Ascending aorta (tissue), 2 donors: ENCODE measurements at places on chromosomes 3 and 15. TPM values are rescaled to one million over a fixed set of nuclear protein-coding genes. Genes with fewer than 3 reads are reported as not detected.

DNA sequence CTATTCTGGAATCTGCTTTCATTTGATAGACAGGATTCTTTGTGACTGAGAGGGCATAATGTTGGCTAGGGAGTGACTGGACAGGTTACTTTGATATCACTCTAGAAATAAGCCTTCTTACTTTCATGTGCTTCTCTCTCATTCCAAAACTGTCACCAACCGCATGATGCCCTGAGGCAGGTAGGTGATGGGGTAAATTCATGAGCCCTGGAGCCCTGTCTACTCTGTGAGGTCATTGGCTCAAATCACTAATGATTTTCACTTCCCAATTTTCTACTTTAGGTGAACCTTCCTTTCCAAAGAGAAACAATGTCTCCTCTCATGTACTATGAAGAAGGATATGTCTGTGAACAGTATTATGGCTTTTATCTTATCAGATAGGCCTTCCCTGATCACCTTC, 596.7 kb downstream of the TUSC7 start:
- no peak for DNase-seq

GRCh38 chr3:39126532-39127071, 19.1 kb downstream of the TTC21A start:
- DNase-seq = no peak

The DUOXA2 gene
- total RNA-seq = 0.32 TPM

DNA sequence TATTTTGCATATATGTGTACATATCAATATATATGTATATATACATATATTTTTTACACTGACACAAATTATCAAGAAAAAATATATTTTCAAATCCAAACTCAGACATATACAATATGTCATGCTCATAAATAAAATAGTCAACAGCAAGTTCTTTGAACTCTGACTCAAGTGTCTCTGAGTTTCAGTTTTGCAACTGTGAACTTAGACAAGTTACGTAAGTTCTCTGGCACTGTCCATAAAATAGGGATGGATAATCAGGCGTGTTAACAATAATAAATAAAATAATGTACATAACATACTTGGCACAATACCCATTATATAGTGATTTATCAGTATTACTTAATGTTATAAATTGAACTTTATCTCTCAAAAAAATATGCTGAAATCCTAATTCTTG, 12.1 kb upstream of the XRN1 start:
- no peak for DNase-seq

DNA sequence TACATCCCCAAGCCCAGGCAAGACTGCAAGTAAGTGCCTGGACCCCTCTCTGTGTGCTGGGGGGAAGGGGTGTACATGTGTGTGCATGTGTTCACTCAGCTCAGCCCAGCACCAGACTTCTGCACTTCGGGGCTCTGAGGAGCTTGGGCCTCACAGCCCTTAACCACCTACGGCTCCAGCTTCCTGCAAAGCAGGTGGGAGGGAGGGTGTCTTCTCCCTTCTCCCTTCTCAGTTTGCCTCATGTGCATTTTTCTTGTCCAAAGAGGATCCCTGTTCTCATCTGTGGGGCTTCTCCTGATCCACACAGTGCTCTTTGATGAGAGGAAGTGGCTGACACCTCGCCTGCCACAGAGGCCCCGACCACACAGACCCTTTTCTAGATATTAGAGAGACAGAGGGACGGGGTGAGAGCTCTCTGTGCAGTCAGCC, 69.3 kb downstream of the MESD start:
- no peak for DNase-seq

- no peak for DNase-seq
Measured at GRCh38 chr3:42651248-42652091, 2.0 kb upstream of the ZBTB47 start.

GRCh38 chr3:161550491-161551195, 54.0 kb downstream of the OTOL1 start:
- no peak for DNase-seq

The BFSP2 gene
- not detected for total RNA-seq

- DNase-seq = no peak
Measured at GRCh38 chr3:127307916-127308315, 20.1 kb upstream of the PRR20G start.

GRCh38 chr3:179286331-179286730, 35.4 kb upstream of the KCNMB3 start:
- DNase-seq = no peak

The CKMT1A gene
- total RNA-seq = not detected

GRCh38 chr15:29712149-29712885, 110.0 kb downstream of the TJP1 start:
- no peak for DNase-seq

- no peak for DNase-seq
Measured at GRCh38 chr3:138245026-138245425, 57.9 kb downstream of the ARMC8 start.

The CAMKV gene
- total RNA-seq = not detected

The ARRDC4 gene
- total RNA-seq = 29.7 TPM

The KLHL6 gene
- 1.5 TPM for total RNA-seq

GRCh38 chr3:10483686-10484345, 21.6 kb downstream of the ATP2B2 start:
- DNase-seq = no peak

- no peak for DNase-seq
Measured at GRCh38 chr3:172549144-172549543, 25.9 kb upstream of the TNFSF10 start.

- peak; percentile 69 for DNase-seq
Measured at GRCh38 chr3:46908294-46908985, 30.9 kb downstream of the PTH1R start.

DNA sequence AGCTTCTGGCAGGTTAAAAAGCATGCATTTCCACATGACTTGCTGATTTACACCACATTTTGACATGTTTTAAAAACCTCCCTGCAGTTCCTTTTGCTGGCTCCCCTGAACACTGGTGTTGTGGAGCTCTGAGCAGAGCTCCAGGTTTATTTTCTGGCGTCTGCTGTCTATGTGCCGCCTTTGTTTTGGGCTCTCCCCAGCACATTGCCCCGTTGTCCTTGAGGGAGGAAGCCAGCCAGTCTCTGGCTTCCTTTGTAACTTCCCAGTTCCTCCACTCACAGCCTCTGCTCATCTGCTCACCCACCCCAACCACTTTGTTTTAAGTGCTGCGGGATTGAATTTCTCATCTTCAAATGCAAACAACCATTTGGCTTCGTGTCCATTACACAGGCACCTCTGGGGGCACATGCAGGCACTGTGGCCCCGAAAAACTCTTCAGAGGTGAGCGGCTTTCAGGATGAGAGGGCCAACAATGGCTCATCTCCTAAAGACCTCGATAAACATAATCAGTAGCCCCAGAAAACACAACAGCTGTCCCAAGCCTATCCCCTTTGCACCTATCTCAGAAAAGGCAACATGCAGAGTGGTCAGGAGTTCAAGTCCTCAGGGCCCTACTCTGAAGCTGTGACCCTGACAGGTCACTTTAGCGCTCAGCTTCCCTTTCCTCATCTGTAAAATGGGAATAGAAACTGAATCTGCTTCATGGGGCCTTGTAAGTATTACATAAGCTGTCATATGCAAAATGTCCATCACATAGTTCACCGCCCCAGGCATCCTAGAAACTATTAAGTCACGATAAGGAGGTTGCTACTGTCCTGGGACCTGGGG, 1.3 kb upstream of the MEF2A start:
- no peak for DNase-seq

The ITIH4 gene
- total RNA-seq = 9.8 TPM
